ENCODE measurements at places on chromosomes 3 and 15.

- DNase-seq: no peak
These were observed 36.5 kb upstream of the ARNT2 start for GRCh38 chr15:80367661-80368060.

DNA sequence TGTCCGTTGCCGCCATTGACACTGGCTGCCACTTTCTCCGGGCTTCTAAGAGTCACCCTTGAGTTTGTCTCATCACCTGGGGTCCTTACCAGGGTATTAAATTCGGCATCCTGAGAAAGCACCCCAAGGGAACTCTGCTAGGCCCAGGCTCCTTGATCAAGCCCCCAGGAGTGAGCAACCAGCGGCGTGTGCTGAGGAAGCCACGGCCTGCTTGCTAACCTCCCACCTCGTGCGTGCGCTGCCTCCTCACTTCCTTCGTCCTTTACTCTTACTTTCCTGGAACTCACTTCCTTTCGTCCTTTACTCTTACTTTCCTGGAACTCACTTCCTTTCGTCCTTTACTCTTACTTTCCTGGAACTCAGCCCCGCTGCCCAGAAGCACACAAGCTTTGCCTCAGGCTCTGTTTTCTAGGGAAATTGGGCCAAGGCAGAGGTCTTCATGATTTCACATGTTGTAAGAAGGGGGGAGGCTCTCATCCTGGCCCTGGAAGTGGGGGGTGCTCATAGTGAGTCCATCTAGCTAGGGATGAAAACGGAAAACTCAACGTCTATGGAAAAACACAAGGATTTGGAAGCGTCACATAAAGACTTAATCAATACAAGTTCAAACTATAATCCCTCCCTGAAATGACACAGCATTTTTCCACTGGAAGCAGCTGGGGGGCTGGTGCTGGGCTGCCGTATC, 36.7 kb upstream of the BDH1 start:
- DNase-seq: no peak

DNA sequence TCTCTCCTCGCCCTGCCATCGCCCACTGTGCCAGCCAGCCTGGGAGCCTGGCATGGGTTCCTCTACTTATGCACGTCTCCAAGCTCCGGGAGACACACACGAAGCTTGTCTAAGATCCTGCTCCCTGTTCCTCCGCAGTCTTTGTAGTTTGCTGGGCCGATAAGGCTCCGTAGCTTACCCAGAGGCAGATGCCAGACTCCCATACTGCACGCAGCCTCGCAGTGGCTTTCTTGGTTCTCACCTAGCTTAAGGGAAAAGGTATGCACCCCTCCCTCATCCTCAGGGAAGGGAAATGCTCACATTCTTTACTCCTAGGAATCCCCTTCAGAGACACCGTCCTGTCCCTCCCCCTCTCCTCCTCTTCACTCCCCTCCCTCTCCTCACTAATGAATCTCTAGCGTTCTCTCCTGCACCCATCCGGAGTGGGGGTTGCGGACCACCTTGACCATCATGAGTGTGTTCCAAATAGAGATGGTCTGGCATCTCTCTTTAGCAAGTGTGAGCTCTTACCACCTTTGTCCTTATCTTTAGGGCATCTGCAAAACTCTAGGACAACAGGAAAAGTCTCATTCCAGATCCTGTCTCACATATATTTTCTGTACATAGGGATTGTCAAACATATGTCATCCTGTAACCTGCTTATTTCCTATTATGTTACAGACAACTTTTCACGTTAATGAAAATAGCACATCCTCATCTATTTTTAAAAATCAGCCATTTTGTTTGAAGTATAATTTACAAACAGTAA, 56.5 kb downstream of the TMEM266 start:
- no peak for DNase-seq

- DNase-seq: no peak
These were observed 85.8 kb upstream of the OSBPL11 start for GRCh38 chr3:125681146-125681545.

DNA sequence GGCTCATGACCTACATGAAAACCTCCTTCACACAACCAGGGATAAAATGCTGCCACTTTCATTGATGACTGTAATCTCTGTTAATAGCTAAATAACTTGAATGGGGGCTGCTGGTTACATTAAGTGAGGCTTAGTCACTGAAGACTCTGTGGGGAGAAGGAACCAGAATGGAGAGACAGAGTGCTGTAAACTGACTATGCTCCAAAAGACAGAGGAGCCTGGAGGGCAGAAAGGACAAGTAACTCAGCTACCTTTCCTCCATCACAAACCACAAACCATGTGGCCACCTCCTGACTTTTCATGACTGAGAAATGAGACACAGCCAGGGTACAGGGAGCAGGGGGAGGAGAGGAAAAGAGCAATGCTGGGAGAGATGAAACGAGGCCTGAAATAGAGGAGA, 97.1 kb upstream of the TRIM42 start:
- DNase-seq: no peak

- no peak for DNase-seq
These were observed 876 bp upstream of the ZNF385D start for GRCh38 chr3:21751886-21752285.

- no peak for DNase-seq
These were observed 23.7 kb downstream of the CPN2 start for GRCh38 chr3:194327218-194328052.

DNA sequence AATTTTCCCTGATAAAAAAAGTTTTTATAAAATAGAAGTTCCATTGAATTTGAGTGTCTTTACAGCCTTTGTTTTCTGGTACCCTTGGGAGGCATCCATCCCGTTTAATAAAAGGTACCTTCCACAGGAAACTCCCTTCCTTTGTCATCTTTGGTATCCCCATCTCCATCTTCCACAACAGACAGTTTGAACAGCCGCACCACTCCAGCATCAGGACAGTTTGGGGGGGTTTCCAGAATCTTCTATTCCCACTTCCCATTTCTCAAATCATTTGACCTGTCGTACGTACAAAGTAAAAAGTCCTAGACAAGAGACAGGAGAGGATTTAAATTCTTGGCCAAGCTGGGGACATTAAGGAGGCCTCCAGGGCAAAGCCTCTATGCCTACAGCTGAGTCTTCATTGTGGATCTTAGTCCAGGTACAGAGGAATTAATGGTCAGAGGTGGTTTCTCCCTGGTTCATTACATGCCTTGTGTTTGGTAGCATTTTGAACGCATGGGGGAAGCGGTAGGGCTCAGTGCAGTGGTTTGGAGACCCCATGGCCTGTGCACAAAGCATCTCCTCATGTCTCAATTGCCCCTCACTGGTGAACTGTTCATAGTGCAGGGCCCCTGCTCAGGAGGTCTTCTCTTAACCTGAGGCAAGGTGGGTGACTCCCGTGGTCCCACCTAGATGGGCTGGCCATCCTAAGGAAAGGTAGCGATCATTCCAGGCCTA, 19.4 kb upstream of the BCL2A1 start:
- peak; percentile 41 for DNase-seq

- no peak for DNase-seq
These were observed 624.8 kb upstream of the LMCD1 start for GRCh38 chr3:7876741-7877297.

- no peak for DNase-seq
These were observed 322.8 kb downstream of the KCNH8 start for GRCh38 chr3:19471138-19471537.

DNA sequence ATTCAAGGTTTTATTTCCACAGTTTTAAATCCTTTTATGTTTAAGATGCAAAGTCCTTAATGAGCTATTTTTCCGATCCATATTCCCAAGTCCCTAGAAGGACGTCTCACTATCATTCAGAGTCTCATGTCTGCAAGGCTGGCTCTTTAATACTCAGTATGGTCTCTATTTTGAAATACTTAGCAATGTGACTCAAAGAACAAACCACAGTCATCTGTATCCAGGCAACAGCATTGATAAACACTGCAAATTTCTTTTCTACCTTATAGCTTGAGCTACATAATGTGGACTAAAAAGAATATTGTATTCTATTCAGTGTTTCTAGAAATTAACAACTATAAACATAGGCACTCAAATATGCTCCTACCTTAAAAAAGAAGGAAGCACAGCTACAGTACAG, 588.3 kb upstream of the NAALADL2 start:
- DNase-seq: peak; percentile 21

- DNase-seq: peak; percentile 77
These were observed 67.5 kb upstream of the AKAP13 start for GRCh38 chr15:85312929-85313331.

- DNase-seq: no peak
These were observed 516.3 kb upstream of the CADM2 start for GRCh38 chr3:84442533-84442932.

DNA sequence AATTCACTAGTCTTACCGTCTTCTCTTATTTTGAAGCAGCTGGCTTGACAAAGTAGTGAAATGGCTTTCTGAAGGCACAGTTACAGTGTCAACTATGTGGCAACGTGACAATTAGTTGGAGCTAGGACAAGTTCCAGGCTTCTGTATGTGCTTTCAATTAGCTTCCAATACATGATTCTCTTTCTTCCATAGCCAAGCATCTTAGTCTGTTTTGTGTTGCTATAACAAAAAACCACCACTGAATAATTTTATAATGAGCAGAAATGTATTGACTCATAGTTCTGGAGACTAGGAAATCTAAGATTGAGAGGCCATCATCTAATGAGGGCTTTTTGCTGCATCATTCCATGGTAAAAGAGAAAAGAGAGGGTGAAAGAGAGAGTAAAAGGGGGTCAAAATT, 365.1 kb upstream of the PLSCR5 start:
- no peak for DNase-seq

- DNase-seq: peak; percentile 72
These were observed 9.5 kb downstream of the CAV3 start for GRCh38 chr3:8743021-8743601.

DNA sequence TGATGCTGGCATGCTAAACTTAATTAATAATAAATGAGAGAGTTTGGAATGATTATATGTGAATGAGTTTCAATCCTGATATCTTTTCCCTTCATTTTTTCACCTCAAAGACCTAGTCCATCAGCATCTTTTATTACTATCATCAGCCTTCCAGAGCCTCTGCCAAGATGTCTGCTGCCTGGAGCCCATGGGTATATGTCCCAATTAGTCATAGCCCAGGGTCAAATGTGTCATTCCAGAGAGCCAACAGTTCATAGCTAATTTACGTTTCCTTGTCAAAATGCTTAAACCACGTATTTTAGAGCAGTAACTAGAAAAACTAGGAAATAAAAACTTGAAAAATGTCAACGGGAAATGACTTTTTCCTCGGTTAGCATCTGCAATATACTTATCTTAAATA, 457.9 kb downstream of the SI start:
- DNase-seq: no peak

DNA sequence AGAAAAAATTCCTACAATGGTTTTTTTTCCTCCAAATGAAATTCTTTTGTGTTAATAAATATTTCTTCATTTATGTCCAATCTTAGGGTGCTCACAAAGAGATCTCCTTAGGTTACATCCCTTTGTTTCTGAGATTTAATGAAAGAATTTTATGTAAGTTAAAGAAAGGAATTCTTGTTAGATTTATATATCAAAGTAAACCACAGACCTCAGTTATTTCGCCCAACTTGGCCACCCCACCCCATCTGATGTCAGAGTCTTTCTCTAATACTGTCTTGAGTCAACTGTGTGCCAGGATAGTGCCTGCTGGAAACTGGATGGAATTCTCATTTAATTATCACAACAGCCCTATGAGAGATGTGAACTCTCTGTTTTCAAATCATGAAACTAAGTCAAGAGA, 259.9 kb downstream of the OPA1 start:
- no peak for DNase-seq

GRCh38 chr15:41955807-41956525, 16.4 kb downstream of the EHD4 start:
- DNase-seq: no peak

Data from osteoblast (primary cell).